ENCODE measurements at places on chromosomes 1 and 21.

DNA sequence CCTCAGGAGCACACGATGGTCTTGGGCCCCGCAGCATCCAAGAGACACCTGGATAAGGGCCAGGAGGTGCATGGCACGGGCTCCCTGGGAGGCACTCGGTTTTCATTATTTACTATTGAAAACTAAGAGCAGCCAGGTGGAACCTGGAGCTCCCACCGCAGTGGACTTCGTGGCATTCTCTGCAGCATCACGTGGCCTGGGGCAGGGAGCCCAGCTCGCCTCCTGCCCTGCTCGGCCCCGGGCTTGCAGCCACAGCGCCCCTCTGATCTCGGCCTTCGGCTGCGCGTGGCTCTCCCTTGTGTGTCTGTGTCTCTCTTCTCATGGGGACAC lies 121.6 kb downstream of the SIK1 start:
- no peak for DNase-seq

- DNase-seq: no peak
Measured at GRCh38 chr1:32539584-32540571, 651 bp downstream of the ZBTB8A start.

- no peak for DNase-seq
Measured at GRCh38 chr21:35072557-35072956, 23.5 kb upstream of the RUNX1 start.

DNA sequence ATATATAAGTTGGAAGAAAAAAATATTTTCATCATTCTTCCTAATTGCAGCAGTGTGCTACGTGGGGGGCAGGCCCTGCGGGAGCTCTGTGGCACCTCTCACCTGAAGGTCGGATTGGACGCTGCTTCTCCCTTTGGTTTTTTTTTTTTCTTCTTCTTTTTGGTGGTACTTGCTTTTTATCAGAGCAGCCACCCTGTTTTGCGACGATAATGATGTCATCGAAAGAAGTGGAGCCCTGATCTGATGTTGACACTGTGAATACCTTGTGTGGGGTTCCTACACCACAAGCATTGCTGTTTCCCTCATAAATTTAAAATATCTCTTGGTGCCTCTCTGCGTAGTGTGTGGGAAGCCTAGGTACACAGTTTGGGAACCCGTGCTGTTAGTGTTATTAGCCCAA lies 5.5 kb downstream of the TRAPPC10 start:
- DNase-seq: no peak

DNA sequence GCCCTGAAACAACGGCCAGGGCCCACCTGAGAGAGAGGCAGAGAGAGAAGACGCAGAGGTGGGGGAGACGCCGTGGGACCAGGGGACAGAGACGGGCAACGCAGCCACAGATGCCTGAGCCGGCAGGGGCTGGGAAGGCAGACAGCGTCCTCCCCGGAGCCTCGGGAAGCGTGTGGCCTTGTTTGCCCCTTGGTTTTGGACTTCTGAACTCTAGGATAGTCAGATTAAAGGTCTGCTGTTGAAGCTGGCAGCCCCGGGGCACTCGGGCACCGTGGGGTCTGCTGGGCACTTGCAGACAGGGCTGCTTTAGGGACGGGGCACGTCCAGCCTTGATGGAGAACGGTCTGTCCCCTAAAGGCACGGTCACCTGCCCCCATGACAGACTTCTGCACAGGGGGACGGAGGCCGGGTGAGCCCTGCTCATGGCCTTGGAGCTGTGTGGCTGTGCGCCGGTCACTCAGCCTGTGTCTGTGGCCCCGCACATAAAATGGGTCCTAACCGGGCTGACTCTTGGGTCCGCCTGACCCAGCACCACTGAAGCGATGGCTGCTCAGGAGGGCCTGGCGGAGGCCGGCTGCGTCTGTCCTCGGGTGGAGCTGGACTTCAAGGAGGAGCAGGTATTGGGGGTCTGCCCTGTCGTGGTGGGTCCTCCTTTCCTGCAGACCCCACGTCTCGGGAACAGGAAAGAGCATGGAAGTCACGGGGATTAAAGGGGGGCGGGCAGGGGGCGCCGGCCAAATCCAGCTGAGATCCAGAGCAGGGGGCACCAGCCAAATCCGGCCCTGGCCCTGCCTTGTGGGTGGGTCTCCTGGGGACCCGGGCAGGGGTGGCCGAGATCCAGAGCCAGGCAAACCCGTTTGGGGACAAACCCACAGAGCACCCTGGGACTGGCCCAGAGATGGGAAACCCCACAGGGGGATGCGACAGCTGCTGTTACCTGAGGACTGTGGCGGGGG lies 9.6 kb upstream of the RNF223 start:
- no peak for DNase-seq
